ENCODE measurements at places on chromosomes 3 and 15. TPM values are rescaled to one million over a fixed set of nuclear protein-coding genes. Genes with fewer than 3 reads are reported as not detected.

DNA sequence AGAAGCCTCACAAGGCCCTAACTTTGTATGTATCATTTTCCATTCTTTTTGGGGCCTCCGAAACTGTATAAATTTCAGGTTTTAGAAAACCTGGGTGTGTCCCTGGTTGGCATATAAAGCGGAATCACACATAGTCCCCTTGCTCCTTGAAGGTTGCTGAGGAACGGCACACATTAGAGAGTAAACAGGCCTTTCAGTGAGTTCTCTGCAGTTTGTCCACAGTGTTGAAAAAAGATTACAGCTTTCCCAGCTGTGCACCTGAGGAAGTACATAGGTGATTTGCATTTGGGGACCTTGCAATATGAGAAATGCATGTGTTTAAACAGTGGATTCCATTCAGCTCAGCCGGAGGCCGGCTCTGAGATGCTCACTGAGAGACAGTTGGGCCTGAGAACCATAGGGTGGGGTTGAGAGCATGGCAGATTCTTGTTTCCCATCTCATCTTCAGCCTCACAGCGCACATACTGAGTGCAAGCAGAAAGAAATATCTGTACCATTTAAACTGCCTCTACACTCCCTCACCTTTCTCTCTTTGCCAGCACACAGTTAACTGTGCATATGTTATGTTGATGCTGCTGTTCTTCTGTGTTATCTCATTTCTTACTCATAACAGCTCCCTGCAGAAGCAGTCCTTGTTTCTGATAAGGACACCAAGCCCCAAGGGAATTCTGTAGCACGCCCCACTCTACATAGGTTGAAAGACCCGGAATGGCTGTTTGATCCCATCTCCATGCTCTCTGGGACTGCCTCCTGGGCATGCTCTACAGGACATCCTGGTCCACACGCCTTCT, 60.4 kb downstream of the BOC start:
- no peak for DNase-seq
- no peaks in the 10 kb centered on the region for H3K36me3 ChIP-seq
- peaks cover 6% of the 10 kb centered on the region for H3K4me1 ChIP-seq

The CP gene
- total RNA-seq, result not detected

- no peaks in the 10 kb centered on the region for H3K4me1 ChIP-seq
- no peak overlapping the region for H3K4me3 ChIP-seq
- no peaks in the 10 kb centered on the region for H3K27me3 ChIP-seq
- no peak for DNase-seq
Observed at GRCh38 chr15:45499426-45499825, 23.1 kb downstream of the SLC30A4 start.

The PIGBOS1 gene
- total RNA-seq, result 11.0 TPM

GRCh38 chr3:9897408-9898372, 5.0 kb upstream of the IL17RE start:
- H3K27me3 ChIP-seq, result no peaks in the 10 kb centered on the region
- H3K4me1 ChIP-seq, result peaks cover 40% of the 10 kb centered on the region
- DNase-seq, result no peak
- H3K36me3 ChIP-seq, result peaks cover 20% of the 10 kb centered on the region
- peak overlapping the region; percentile 3 for H3K27ac ChIP-seq
- H3K4me3 ChIP-seq, result no peak overlapping the region
